ENCODE measurements at places on chromosomes 2 and 18.

DNA sequence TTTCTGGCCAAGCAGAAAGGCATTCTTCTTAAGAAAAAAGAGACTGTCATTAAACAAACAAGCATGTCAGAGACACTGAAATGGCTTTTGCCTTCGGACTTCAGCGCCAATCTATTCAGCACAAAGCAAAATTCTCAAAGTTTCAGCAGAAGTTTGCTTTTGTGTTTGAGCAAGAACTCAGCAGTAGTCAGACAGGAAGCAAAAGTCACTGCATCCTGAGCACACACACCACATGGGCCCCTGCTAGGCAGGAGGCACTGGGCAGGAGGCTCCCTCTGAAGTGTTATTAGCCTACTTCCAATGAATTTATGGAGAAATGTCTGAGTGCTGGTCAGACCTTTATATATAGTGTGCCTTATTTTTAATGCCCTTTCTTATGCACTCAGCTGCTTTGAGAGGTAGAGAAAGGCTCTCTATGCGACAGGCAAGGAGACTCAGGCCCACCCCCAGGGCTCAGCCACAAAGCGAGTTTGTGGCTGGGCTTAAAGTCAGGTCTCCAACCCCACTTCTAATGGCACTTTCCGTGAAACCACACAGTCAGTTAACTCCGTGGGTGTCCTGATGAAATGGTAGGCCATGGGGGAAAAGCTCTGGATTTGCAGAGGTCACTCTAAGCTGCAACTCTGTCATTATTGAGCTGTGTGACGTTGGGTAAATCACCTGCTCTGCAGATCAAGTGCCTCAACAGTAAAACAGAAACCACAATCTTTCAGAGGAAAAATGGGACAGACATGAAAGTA, 161.0 kb upstream of the TMEM200C start:
- DNase-seq, result no peak

- no peak for DNase-seq
Measured at GRCh38 chr2:60054571-60055340, 498.7 kb downstream of the BCL11A start.

DNA sequence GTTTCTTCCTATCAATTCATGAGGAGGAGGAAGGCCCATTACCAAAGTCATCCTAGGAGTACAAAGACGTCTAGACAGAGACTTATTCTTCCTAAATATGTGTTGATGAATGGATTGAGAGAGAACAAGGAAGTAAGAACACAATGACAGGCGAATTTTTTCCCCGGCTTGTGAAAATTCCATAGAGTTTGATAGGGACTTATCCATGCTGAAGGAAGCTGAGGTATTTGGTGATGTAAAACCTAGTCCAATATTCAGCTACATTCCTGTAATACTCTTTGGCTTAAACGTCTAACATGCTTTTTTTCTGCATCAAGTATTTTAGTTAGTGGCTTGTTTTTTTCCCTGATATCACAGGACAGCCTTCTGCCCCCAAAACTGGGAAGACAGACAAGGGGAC, 121.9 kb upstream of the MYT1L start:
- DNase-seq, result no peak

DNA sequence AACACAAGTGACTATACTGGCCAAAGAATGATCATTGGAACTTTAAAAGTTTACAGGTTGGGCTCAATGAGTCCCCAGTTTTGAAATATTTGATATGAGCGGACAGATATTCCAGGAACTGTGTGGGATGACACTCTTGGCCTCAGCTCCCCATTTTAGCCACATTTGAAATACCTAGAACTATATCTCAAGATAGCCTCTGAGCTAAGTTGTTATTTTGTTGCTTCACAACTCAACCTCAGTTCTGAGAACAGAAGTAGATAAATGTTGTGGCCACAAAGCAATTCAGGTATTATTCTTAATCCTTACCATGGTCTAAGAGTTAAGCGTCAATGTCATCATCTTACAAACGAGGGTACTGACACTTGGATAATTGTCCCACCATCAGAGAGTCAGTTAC, 172.2 kb upstream of the SETBP1 start:
- no peak for DNase-seq

DNA sequence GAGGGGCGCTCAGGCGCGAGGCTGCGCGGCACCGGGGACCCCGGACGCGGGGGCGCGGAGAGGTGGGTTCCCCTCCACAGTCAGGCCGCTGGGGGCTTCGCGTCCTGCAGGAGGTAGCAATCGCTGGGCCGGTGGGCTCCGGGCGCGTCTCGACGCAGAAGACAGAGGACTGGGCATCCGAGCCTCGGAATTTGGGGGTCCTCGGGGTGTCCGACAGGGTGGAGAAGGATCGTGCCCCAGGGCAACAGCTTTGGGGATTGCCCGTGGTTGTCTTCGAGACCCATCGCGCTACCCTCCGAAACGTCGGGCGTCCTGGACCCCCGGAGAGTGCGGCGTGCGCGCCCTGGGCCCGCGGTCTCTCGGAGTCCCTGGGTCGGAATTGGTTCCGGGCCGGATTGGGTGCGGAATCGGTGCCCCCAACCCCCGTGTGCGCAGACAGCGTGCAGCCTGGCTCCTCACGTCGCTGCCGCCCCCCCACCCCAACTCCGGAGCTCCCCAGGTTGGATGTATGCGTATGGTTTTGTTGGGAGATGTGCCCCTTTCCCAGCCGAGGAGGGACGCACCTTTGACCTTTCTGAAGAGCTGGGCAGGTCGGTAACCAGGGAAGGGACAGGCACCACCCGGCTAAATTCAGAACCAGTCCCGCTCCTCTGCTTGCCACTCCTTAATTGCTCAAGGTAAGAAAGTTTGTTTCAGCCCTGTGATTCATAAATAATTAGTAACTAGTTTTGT, 750 bp downstream of the NPAS2 start:
- no peak for DNase-seq

DNA sequence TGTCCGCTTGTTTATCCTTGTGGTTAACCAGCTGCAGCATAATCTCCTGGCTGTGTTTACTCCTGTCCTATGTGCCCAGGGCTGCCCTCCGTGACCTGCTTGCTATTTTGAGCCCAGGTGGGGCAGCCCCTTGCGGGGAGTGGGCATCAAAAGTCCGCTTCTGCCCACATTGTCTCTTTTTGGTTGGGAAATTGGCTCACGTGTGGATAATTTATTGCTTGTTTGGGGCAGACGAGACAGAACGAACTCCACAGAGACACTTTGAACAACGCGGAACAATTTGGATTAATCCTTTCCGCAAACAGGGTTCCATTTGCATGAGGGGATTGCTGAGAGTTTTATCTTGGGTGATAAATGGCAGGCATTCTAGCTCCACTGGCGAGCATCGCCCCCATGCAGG, 8.1 kb upstream of the CXCR4 start:
- no peak for DNase-seq

DNA sequence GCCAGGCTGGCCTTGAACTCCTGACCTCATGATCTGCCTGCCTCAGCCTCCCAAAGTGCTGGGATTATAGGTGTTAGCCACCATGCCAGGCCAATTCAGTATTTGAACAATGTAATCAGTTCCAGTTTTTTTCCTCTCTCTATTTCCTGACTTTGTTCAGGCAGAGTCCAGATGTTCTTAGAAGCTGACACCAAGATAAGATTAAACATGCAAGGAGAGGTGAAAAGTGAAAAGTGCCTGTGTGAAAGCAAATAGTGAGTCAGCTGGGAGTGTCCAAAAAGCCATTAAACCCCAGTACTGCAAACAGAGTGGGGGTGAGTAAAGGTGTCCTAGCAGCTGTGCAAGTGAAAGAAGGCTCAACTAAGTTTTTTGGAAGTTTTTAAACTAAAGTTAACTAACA, 231.5 kb downstream of the PTH2R start:
- no peak for DNase-seq

DNA sequence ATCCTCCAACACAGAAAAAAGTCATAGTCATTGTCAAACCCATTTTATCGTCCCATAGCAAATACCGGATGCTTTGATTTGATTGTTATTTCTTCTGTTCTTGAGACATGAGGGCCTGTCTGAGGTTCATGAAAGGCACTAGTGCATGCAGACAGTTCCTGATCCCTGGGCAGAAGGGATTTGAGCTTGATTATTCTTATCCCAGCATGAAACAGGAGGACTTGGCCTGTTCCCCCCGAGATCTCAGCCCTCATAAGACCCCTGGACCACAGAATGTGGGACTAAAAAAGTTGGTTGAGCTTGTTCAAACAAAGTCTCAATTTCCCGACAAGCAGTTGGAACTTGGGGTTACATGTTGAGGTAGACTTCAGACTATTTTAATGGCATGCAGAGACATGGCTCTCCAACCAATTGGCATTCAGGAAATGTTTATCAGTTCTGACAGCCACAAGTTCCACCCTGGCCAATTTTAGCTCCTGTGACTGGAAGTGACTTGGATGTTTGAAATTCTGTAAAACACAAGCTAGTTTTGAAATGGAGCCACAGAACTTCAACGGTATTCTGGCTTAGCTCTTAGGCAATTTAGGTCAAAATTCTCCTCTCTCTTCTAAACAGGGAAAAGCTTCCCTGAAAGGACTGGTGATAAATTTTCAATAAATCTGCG, 366.9 kb upstream of the SLC14A2 start:
- no peak for DNase-seq

- DNase-seq, result no peak
Measured at GRCh38 chr2:133413863-133414262, 154.4 kb downstream of the NCKAP5 start.

GRCh38 chr2:86703704-86704361, 16.3 kb upstream of the RMND5A start:
- DNase-seq, result no peak

DNA sequence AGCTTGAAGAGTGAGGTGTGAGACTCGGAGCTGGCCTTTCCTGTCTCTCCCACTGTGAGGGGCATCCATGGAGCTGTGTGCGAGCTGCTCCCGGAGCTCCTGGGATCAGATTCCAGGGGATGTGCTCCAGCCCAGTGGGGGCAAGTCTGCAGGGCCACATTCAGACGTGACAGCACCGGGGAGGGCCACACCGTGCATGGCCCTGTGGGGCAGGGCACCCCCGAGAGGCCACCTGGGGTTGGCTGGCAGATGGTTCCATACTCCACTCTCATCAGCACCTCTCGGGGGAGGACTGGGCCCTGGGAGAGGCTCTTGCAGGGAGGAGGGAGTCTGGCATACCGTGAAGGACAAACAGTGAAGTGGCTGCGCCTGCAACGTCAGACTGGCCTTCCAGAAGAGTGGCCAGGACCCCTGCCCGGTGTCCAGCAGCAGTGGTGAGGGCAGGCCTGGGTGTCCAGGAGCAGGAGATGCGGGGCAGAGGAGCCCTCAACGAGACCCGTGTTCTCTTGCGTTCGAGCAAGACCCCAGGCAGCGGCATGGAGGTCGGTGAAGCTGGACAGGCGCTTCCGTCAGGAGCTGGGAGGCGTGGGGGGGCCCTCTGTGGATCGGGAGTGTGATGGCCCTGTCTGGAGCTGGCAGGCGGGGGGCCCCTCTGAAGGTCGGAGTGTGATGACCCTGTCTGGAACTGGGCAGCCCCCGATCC, 84.3 kb downstream of the ASB1 start:
- no peak for DNase-seq

DNA sequence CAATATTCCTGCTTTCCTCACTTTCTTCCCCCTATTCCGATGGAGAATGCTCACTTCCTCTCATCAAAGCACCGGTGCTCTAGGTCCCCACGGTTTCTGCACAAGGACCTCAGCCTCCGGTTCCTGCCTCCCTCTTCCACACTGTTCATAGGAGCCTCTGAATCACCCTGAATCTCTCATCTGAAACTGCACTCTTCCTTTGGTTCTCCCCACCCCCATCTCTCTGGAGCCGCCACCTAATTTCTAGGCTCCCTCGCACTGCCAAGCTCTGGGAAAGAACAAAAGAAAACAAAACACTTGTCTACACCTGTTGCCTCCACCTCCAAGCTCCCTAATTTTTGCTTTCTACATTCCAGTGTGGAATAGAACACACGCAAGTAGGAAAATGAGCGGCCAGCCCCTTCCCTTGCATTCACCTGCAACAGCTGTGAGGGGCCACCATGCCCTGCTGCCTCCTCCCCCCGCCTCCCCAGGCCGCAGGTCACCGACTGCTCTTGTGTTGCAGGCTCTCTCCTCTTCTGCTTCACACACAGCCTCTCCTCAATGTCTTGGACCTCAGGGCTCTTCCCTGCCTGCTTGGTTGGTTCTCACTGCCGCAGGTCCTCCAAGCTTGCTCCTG, 9.6 kb downstream of the FBXO15 start:
- no peak for DNase-seq

GRCh38 chr2:46435353-46435752, 44.0 kb upstream of the TMEM247 start:
- no peak for DNase-seq

GRCh38 chr2:2271469-2271941, 59.6 kb downstream of the MYT1L start:
- DNase-seq, result no peak

GRCh38 chr2:231884438-231885140, 41.6 kb downstream of the NPPC start:
- no peak for DNase-seq

DNA sequence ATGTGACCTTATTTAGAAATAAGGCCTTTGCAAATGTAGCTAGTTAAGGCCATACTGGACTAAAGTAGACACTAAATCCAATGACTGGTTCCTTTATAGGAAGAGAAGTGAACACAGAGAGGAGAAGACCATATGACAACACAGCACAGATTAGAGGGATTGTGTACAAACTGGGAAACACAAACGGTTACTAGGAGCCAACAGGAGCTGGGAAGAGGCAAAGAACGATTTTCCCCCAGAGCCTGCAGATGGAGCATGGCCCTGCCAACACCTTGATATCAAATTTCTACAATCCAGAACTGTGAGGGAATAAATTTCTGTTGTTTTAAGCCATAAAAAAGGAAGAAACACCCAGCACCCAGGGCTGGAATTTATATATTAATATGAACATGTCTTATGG, 38.7 kb upstream of the COL5A2 start:
- no peak for DNase-seq

- no peak for DNase-seq
Measured at GRCh38 chr2:40480596-40480995, 28.7 kb upstream of the SLC8A1 start.

- DNase-seq, result no peak
Measured at GRCh38 chr18:72648481-72648960, 104.4 kb upstream of the CBLN2 start.

DNA sequence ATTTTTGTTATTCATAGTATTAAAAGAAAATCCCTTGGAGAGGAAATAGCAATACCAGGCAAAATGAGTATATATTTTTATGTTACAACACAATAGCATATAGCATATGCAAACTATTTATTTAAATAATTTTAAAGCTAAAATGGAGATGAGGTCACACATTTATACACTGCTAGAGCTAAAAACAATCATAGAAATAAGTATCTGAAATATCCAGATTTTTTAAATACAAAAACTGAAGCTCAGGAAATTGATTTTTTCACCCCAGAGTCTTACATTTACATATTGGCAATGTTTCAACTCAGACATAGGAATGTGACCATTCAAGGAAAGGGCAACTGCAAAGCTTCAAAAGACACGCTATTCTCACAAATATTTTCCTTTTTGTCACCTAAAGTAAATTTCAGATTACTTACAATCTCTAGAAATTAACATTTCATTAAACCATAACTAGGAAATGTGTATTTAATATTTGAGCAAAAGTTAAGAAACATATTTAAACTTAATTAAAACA, 8.9 kb downstream of the TFPI start:
- no peak for DNase-seq

GRCh38 chr18:56988022-56988421, 158.9 kb upstream of the BOD1L2 start:
- DNase-seq, result no peak

GRCh38 chr2:186031229-186031628, 292.6 kb downstream of the FSIP2 start:
- no peak for DNase-seq

All from activated gamma-delta T cell treated with anti-CD3 and anti-CD28 coated beads, Interleukin-2, amount 50 U/mL, for 16 hours (primary cell).